Neural progenitor cell (in vitro differentiated cells): ENCODE measurements at places on chromosomes 7 and 10. TPM values are rescaled to one million over a fixed set of nuclear protein-coding genes. Genes with fewer than 3 reads are reported as not detected.
A peak's percentile ranks its signal among the peaks of the same experiment; 100 is the strongest.

GRCh38 chr10:5591336-5591824 is 66.6 kb downstream of the CALML3 start:
- DNase-seq: peak; percentile 54

DNA sequence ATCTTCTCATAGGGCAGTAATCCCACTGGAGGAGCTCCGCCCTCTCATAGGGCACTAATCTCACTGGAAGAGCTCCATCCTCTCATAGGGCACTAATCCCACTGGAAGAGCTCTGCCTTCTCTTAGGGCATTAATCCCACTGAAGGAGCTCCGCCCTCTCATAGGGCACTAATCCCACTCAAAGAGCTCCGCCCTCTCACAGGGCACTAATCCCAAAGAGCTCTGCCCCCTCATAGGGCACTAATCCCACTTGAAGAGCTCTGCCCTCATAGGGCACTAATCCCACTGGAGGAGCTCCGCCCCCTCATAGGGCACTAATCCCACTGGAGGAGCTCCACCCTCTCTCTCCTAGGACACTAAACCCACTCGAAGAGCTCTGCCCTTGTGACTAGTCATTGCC is 3.4 kb upstream of the FUOM start:
- no peak for DNase-seq

GRCh38 chr10:24303522-24304310 is 94.8 kb downstream of the KIAA1217 start:
- DNase-seq: no peak

DNA sequence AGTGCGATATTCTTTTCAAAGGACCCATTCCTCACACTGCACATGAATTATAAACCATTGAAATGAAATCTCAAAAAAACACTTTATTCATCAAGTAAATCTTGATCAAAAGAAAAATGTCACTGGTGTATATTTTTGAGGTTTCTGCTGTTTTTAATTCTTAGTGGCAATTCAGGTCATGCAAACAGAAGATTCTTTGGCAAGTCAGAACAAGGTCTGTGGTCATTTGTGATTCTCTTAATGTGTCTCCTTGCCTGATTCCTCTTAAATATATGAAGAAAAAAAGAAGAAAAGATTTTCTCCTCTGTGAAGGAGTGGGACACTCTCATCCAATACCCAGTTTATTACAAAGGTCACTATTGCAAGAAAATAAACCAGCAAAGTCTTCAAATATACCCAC is 308.2 kb upstream of the BMPER start:
- DNase-seq: no peak

DNA sequence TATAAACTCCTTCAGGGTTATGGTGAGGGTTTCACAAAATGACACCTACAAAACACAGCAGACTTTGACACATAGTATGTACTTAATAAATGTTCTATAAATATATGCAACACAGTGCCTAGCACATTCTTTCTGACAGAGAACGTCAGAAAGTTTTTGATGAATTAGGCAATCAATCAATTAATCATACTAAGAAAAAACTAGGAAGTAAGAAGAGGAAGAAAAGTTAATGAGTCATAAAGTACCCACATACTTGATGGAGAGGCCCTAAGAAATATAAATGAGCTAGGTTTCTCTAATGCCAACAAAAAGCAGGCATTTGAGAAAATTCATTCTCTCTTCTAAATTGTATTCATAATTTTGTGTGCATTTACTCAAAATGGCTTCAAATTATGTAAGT is 192.7 kb upstream of the VWC2 start:
- no peak for DNase-seq

Gene SLIT1
- total RNA-seq: 0.74 and 0.92 TPM in 2 replicates

GRCh38 chr10:34503704-34504103 is 311.4 kb downstream of the PARD3 start:
- DNase-seq: no peak

Gene DTX2
- total RNA-seq: 4.1 and 14.7 TPM in 2 replicates

Gene SRGN
- not detected in 2 replicates for total RNA-seq

- peak; percentile 79 for DNase-seq
Observed at GRCh38 chr7:27130540-27131389, at the start of gene HOXA4. Gene HOXA4 (minus strand): TSS chr7:27130757. CDS start chr7:27130733, 24 bp downstream.

DNA sequence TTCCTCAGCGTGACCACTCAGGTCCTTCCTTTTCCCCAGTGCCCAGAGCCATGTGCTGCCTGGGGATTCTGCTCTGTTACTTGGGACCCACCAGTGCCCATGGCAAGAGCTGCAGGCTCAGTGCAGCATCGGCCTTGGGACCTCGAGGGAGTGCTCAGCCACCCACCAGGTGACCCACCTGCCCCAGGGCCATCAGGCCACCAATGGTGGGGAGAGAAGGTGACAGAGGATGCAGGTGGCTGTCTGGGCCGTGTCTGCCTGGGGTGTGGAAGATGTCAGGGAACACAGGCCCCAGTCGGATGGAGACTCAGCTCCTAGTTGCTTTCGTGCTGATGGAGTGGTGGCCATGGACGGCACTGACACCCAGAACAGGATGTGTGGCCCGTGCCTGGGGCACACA is 104.7 kb upstream of the FAM20C start:
- peak; percentile 1 for DNase-seq

- peak; percentile 61 for DNase-seq
Observed at GRCh38 chr7:105118612-105119600, 104.9 kb downstream of the KMT2E start.

Gene NXPH1
- total RNA-seq: 0.71 TPM in 1 of 2 replicates, not detected in the other

DNA sequence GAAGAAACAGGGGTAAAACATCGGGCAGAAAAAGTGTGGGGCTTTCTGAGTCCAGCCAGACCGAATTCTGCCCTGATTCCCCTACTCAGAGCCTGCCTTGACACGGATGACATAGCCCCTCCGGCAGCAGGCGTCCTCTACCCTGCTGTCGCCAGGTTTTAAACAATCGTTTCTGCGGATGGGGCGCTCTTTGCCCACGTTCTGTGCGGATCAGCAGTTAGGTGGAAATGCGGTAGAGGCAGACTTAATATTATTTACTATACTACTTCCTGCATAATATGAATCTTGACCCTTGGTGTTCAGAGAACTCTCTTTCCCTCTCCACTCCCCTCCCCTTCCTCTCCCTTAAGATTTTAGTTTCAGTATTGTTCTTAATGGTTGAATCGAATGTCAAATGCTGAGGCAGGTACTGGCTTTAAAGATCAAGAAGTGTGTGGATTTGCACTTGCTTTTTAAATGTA is 2.4 kb downstream of the GATA3 start:
- peak; percentile 46 for DNase-seq

GRCh38 chr7:134062460-134062859 is 64.7 kb upstream of the LRGUK start:
- DNase-seq: no peak

DNA sequence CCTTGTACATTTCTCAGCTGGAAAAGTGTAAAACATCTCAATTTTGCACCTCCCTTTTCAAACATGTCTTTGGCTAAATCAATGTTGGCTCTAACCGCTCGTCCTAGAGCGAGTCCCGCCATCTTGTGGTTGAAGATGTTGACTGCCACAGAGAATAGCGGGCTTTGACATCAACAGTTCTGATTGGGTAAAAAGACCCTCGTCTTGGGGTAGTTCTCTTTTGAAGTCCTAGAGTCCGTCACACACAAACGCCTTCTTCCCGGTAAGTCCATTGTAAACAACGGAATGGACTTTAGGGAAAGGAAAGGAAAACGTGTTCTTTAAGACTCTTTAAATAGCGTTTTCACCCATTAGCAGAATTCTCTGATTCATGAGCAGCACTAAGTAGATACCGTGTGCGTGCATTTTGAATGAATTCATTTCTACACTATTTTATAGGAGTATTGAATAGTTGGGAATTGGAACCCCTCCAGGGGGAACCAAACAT is 452 bp upstream of the RPP30 start:
- peak; percentile 88 for DNase-seq

DNA sequence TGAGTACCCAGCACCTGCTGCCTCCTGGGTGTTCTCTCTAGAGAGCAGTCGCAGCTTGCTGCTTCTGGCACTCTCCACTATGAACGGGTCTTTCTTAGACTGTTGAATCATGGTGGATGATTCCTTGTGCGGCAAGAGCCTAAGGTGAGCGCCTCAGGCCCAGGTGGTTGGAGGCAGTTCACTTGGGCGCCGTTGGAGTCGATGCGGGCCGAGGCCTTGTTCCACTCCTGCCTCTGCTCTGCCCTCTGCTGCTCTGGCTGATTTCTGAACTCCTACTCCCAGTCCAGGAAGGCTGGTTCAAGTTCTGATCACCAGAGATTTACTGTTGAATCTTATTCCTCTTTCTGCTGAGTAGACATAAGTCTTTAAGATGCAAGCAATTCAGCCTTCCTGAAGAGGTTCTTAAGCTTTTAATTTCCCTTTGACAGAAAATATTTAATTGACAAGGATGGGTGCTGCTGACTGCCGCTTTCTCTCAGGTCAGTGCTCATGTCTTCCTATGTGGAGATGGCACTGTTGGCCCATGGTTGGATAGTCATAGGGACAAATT is 10.4 kb downstream of the YKT6 start:
- no peak for DNase-seq

- DNase-seq: no peak
Observed at GRCh38 chr7:23476286-23477156, 6.2 kb upstream of the IGF2BP3 start.

DNA sequence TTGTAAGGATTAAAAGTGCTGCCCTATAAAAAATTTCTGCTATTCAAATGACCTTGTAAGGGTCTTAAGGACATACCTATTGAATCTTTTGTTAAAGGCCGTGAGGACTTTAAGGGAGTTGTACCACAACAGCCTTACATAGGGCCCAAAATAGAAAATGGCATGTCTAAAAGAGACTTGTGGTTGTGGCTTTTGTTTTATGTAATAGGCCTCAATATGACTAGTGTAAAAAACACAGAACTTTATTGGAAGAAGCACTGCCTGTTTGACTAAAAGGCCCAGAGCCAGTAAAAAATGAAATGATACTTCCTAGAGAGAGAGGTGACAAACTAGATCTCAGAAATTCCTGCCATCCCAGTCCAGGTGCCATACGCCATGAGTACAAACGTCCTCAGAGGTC is 286.6 kb downstream of the SEMA3D start:
- no peak for DNase-seq

DNA sequence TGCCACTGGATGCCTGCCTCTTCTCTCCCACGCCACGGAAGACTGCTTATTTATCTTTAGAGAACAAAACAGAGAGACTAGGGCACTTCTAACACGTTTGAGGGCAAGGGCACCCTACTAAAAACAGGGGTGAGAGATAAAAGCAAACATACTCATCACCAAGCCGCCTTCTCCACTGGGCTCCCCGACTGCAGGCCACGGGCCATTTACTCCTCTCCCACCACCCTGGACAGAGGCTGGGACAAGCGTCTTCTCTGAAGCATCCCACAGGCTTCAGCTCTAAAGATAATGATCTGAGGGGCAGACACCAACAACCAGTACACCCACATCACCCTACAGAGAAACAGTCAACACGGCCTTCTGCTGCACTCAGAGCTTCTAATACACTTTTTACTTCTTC is 78.7 kb downstream of the CYTH3 start:
- no peak for DNase-seq

Gene ENO4
- 0.84 and 10.0 TPM in 2 replicates for total RNA-seq

Gene LIPJ
- 0.06 and 0.39 TPM in 2 replicates for total RNA-seq

DNA sequence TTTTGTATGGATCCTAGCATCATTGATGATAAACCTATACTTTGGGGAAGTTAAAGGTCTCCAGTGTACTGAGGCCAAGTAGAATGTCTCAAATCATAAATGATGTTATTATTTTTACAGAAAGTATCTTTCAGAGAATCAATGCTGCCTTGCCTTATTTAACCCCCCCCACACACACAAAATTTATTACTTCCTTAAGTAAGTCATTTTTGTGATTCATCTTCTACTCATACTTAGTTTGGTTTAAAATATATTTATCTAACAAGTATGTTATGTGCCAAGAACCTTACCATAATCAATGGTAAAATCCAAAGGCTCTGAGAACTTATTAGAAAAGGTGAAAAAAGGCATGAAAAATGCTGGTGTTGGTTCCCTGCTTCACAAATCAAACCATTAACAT is 18.8 kb upstream of the CLDN12 start:
- no peak for DNase-seq

Gene TRPV6
- total RNA-seq: not detected in 2 replicates

- no peak for DNase-seq
Observed at GRCh38 chr7:134925766-134926165, 60.5 kb upstream of the AGBL3 start.

DNA sequence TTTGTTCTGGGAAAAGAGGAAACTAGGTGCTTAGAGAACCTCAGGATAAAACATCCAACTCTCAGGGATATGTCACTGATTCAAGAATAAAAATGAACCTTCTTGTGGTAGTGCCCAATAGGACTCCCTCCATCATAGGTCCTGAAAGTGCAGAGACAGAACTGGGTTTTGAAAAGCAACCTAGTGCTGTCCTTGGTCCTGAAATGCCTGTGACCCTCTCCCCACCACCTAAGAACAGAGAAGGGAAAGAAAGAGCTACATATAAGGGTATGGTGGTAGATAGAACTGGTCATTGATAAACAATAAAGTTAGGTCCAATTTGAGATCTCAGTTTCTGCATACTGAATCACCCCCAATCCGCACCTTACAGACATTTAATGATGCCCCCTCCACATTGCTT is 953.3 kb downstream of the XPNPEP1 start:
- DNase-seq: peak; percentile 81

GRCh38 chr7:11177793-11178192 is 204.1 kb downstream of the PHF14 start:
- DNase-seq: no peak

- no peak for DNase-seq
Observed at GRCh38 chr10:33009244-33010131, 51.5 kb upstream of the ITGB1 start.

DNA sequence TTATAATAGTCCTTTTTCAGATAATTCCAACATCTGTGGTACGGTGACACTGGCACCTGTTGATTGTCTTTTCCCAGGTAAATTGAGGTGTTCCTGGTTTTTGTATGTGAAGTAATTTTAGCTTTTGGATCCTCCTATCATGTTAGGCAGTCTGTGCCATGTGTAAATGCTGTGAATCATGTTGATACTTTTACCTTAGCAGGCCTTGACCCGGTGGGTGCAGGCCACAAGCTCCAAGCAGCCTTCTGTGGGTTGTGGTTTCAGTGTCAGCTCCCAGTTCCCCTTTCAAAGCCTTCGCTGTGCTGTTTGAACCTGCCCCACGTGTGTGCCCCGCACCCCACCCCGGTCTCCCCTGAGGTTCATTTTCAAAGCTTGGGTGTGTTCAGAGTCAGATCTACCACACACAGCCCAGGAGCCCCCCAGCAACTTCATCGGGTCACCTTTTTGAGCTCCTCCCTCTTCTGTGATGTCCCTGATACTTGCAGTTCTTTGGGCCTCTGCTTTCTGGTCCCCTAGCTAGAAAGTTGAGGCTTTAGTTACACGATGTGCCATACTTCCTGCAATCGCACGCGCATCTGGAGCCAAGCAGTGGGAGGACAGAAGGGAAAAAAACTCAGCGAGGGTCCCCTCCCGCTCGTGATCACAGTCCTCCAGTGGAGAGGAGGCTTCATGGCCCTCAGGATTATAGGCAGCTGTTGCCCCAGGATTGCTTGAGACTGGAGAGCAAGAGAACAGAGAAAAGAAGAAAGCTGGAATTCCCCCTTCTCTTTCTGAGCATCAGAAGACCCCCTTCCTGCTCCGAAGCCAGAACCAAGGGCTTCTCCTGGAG is 8.7 kb upstream of the BHLHA15 start:
- no peak for DNase-seq

GRCh38 chr10:132925071-132925561 is 17.3 kb downstream of the CFAP46 start:
- no peak for DNase-seq

GRCh38 chr7:151626422-151627115 is 106.9 kb upstream of the RHEB start:
- peak; percentile 74 for DNase-seq

- no peak for DNase-seq
Observed at GRCh38 chr7:13979671-13980435, 9.6 kb downstream of the ETV1 start.

- no peak for DNase-seq
Observed at GRCh38 chr10:26840938-26841732, 19.6 kb downstream of the ABI1 start.

Gene DDX50
- total RNA-seq: 75.2 and 110 TPM in 2 replicates
